ENCODE measurements at places on chromosomes 5 and 9.

GRCh38 chr5:156655732-156656131 is 194.4 kb upstream of the PPP1R2B start:
- no peak for DNase-seq

- DNase-seq = no peak
These were observed 141.6 kb downstream of the NR3C1 start for GRCh38 chr5:143261748-143262392.

GRCh38 chr5:58469896-58470295 is 10.0 kb upstream of the PLK2 start:
- DNase-seq = no peak

DNA sequence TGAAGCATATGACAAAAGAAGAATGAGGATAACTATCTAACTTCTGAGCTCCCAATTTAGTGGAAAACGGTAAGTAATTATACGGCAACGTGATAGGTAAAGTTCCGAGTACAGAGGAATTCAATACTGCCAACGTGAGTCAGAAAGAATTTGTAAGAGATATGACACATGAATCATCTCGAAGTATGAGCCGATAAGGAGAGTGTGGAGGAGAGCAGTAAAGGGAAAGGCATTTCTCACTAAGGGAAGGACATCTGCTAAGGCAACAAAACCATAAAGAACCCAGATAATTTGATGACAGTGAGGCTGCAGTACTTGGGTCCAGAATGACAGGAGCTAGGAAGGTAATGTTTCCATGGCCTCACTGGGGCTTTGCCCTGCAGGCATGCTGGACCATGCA is 11.0 kb downstream of the MPDZ start:
- no peak for DNase-seq

DNA sequence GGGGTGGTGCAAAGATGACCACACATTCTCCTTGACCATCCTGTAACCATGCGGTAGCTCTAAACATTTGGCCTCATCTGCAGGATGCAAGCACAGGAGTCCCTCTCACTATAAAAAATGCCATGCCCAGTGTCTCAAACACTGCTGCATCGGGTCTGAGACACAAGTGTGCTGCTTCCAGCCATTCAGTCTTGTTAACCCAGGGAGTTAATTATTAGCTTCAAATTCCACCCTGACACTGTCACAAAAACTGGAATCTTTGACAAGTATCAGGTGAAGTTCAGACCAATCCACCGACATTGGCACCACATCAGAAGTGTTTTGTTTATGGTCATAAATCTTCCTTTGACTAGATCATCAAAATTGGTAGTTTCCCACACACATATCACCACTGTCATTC is 119.1 kb upstream of the RASEF start:
- DNase-seq = no peak

DNA sequence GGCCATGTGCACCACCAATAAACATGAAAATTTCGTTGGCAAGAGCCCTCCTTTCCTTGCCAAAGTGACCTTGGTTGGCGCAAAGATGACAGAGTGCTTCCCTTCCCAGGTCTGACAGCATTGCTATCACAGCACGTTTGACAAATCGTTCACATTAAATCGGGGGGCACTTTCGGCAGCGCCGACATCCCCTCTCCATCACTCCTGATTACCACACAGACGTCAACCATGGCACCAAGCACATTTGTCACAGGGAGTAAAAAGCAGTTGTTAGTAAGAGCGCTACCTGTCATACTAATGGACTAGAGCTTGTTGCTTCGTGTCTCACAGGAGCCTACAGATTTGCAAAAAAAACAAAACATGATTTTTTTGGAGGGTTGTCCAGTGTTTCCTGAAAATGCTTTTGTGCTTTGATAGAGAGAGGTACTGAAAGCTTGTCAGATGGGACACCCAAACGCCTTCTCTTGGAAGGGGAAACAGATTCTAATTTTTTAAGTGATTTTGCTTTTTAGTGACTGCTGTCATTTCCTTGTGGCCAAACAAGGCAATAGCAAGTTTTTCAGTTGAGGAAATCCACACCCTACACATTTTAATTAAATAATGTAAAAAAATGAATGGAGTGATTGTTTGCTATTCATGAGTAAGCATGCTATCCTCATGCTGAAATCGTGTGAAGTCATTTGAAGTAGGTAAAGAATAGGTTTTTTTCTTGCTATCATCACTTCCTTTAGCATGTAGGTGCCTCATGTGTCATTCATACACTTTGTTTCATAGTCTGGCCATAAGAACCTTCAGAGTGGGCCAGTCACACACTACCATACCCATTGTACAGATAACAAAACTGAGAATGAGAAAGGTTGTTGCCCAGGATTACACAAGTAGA is 682.8 kb upstream of the WWC1 start:
- DNase-seq = no peak

GRCh38 chr5:137753691-137754187 is 424 bp downstream of the HNRNPA0 start:
- DNase-seq = no peak

DNA sequence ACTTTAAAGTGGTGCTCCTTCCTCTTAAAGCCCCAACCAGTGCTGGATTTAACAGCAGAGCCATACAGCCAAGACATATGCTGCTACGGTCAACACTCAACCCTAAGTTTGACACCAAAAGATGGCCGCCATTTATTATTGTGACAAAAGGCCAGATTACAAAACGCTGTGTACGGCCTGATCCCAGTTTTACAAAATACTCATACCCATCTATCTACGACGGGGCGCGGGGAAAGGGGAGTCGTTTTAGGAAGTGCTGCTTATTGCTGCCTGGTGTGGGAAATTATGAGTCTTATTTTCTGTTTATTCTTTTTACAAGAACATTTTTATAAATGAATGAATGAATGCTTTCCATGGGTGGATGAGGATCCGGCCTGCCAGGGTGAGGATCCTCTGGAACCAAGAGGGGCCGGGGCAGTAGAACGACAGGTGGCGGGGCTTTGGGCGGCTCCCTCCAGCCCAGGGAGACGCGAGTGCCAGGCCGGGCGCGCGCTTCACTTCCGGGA is 457 bp upstream of the IDNK start:
- no peak for DNase-seq

DNA sequence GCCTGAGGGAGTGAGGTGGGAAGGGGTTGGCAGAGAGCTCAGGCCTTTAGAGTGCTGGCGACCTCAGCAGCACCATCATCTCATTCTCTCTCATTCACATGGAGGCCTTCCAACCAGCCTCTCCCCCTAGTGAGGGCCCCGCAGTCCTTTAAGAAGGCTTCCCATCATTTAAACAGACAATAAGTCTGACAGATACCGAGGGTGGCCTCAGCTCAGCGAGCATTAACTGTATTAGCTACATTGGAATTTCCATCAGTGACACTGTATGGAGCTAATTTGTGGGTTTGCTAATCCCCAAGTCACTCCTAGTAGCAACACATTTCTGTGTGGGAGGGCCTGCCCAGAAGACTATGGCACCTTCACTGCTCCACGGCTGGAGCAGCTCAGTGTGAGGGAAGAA is 75.8 kb downstream of the INSYN2B start:
- DNase-seq = no peak

DNA sequence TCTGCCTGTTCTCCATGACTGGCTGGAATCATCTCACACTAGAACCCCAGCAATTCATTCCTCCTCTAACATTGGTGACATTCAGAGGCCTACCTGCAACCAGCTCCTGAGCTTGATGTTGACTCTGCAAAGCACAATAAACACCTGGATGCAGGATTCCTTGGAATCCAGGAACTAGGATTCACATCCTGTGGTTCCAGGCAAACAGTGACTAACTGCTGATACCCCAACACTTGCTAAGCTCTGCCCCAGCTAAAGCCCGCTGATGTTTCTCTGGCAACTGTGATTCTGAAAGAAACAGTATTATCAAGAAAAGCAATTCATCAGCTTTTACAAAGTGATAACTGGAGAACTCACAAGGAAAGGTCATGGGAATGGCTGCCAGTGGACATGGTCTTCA is 29.2 kb downstream of the SUSD1 start:
- no peak for DNase-seq

DNA sequence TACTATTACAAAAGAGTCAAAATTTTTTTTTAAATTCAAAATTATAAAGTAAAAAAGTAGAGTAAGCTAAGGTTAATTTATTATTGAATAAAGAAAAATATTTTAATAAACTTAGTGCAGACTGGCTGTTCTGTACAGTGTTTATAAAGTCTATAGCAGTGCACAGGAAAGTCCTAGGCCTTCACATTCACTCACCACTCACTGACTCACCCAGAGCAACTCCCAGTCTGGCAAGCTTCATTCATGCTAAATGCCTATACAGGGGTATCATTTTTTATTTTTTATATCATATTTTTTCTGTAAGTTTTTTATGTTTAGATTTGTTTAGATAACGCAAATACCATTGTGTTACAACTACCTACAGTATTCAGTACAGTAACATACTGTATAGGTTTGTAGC is 700.7 kb upstream of the GRAMD2B start:
- no peak for DNase-seq

DNA sequence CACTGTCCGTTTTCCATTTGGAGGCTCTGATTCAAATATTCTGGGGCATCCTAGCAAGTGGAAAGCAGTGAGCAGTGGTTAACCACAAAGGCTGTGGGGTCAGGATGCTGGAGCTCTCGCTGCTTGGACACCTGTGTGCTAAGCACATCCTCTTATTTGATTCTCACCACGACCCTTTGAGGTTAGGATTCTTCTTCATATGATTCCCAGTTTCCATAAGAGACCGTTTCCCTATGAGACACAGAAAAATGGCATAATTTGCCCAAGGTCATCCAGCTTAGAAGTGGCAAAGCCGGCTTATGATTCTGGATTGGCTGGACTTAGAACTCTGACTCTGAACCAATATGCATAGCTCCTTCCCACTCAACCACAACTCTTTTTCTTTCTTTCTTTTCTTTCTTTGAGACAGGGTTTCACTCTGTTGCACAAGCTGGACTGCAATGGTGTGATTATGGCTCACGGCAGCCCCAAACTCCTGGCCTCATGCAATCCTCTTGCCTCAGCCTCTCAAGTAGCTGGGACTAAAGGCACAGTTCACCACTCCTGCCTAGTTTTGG is 207.7 kb downstream of the TTLL11 start:
- no peak for DNase-seq

GRCh38 chr5:134439210-134439654 is 27.6 kb upstream of the CDKN2AIPNL start:
- no peak for DNase-seq

DNA sequence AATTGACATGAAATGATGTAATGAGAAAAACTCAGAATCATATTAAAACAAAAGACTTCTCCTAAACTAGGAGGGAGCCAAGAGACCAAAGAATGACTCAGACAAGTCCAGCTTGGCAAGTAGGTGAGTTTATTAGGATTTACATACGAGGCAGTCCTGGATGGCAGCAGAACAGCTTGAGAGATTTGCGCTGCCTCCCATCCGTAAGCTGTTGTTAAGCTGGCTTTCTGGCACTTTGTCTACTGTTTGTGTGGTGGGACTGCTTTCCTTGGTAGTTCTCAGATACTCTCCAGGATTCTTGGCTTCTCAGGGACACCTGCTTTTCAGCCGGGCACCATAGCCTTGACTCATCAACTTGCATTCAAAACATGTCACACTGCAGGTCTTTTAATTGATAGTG is 57.6 kb downstream of the COX7C start:
- DNase-seq = no peak

DNA sequence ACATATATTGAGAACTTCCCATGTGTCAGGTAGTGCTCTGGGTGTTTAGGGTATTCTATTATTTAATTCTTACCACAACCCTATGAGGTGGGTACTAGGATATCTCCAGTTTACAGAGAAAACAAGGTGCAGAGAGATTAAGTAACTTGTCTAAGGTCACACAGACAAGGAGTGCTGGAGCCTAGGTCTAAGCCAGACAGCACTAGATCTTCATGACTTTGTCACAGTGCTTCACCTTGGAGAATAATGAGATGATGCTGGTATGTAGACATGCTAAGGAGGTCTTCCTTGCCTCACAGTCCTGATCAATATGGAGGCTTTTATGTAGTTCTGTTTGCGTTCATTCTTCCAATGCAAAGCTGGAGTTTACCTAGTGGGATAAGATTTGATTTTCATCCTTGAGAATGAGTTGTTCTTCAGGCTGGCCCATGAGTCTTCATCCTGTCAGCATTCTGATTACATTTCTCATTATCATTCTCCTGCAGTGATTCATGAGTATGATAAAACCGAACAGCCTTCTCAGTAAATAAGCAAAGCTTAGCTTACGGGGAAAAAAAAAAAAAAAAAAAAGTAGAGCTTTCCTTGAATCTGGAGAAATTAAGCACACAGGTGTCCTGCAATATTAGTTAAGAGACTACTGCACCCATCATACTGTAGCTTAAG is 176.3 kb downstream of the C9orf152 start:
- DNase-seq = no peak

- no peak for DNase-seq
These were observed 50.9 kb downstream of the ACTBL2 start for GRCh38 chr5:57431759-57432158.

GRCh38 chr9:36153746-36154145 is 15.4 kb upstream of the CCIN start:
- no peak for DNase-seq

- DNase-seq = no peak
These were observed 186.2 kb downstream of the PLK2 start for GRCh38 chr5:58273711-58274110.
